ENCODE measurements at places on chromosomes 7 and 10. TPM values are rescaled to one million over a fixed set of nuclear protein-coding genes. Genes with fewer than 3 reads are reported as not detected.

GRCh38 chr7:103851357-103851756 lies 138.1 kb downstream of the RELN start:
- no peak for DNase-seq

DNA sequence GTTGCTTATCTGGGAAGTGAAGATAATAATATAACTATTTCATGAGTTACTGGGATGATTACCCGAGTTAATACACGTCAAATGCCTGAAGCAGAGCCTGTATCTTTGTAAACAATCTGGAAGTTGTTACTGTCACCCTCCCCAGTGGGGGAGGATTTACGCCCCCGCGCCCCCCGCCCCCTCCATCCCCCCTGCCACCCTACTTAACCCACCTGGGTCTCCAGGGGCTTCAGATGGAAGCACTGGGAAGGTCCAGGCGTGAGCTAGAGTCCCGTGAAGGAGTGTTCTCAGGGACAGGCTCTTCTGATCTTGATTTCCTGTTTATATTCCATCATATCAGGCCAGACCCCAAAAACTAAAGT lies 691 bp upstream of the PPA1 start:
- no peak for DNase-seq

- DNase-seq, result peak; percentile 95
Observed at GRCh38 chr7:39621261-39621660, 2.1 kb upstream of the RALA start.

DNA sequence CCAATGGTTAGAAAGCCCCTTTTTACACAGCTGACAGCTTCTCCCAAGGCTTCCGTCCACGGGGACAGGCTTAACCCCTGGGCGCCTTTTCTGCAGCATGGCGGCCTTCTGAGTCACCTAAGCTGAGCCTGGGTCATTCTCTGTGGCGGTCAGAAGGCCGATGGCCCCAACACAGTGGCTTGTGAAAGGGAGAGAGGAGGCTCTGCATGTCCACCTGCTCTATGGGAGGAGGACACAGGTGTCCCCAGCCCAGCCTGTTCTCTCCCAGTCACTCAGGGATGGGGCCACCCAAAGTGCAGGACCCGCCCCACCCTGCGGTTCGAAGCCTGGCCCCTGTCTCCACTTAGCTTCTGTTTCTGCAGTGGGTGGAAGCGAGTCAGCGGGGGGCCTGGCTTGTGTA lies 20.4 kb upstream of the TTYH3 start:
- DNase-seq, result no peak

DNA sequence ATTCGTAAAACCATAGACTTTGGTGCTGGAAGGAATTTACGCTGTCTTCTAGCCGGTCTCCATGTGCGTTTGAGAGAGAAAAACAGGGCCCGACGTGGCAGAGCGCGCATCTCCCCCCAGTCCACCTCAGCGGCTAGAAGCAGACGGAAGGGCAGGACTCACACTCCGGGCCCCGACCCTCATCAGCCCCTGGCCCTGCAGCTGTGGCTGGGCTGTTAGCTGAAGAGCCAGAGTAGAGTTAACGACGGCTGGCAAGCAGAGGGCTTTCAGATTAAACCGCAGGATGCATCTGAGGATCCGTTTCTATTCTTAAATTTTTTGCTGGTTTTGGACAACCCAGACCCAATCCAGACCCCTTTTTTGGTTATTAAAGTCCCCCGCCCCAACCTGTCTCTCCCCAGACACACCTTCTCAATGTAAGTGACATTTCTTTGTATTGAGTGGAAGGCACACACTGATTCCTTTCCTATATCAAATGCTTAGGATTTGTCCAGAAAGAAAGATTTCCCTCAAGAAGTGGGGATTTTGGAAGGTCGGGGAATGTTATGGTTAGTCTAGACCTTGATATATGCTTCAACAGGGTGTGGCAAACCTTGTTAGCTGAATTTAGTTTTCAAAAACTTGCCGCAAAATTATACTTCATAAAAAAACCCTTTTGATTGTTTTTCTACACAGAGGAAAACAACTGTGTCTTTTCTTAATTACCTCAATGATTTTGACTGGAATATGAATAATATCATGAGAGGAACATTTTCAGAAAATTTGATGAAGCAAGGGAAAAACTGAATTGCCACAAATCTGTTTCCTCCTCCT lies 1.7 kb upstream of the TBX20 start:
- no peak for DNase-seq

- no peak for DNase-seq
Observed at GRCh38 chr7:75986147-75986781, 8.1 kb downstream of the TMEM120A start.

- peak; percentile 70 for DNase-seq
Observed at GRCh38 chr7:43294080-43294630, 181.7 kb downstream of the HECW1 start.

DNA sequence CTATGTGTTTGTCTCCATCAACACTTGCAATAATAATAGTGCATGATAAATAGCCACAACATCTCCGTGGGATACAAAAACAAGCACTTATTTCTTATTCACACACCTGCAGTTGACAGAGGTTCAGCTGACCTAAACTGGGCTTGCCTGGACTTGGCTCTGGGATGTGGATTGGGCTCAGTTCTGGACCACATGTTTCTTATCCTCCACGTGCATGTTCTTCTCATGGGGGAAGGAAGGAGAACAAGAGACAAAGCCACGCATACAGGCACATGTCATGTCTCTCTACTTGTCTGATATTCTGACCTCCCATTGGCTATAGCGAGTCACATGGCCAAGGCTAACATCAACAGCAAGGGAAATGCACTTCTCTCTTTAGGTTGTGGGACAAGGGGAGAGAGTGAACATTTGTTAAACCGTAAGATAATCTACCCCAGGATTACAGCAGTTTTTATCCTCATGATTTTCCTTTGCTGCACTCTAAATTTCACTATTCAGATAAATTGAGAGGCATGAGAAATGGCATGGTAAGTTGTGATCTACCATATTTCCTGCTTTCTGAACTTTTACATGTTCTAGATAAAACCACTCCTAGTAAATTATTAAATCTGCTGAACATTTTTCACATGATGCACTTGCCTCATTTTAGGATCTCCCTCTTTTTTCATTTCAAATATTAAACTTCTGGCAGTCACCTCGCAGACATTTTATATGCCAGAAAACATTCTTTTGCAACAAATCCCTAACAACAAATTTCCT lies 33.7 kb downstream of the CFAP58 start:
- no peak for DNase-seq

- DNase-seq, result no peak
Observed at GRCh38 chr10:132229834-132230556, 43.2 kb downstream of the DPYSL4 start.

DNA sequence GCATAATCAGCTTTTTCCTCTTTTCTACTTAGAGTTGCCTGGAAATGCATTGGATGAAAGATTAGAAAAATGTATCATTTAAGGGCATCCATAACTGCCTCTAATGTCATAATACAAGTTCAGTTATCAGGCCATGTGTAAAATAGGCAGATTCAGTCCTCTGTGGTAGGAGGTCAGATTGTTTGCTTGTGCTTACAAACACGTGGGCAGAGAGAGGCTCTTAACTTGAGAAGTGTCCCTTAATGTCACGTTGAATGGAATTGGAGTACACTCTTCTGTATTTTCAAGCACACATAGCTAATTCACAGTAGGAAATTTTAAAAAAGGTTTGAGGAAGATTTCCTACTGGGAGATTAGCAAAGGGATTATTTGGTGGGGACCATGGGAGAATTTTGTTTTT lies 359.8 kb upstream of the MTPN start:
- DNase-seq, result no peak

GRCh38 chr10:131556061-131556896 lies 244.8 kb upstream of the TCERG1L start:
- DNase-seq, result no peak

- no peak for DNase-seq
Observed at GRCh38 chr10:90197766-90198165, 496.4 kb downstream of the KIF20B start.

DNA sequence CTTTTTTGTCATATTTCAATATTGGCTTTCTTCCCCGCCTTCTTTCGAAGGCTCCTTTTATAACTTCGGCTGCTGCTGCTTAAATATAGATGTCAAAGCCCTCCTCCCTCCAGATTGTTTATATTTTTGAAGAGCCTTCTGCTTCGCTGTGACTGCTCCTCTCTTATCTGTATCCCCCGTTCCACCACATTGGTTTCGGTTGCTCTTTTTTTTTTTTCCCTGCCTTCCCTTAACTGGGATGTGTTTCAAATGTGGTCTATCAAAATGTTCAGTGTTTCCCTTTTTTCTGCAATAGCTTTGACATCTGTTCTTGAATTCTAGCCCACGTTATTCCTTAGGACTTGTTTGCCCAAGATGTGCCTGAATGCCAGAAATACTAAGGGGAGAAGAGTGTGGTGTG lies 96.4 kb downstream of the CUX1 start:
- DNase-seq, result no peak

DNA sequence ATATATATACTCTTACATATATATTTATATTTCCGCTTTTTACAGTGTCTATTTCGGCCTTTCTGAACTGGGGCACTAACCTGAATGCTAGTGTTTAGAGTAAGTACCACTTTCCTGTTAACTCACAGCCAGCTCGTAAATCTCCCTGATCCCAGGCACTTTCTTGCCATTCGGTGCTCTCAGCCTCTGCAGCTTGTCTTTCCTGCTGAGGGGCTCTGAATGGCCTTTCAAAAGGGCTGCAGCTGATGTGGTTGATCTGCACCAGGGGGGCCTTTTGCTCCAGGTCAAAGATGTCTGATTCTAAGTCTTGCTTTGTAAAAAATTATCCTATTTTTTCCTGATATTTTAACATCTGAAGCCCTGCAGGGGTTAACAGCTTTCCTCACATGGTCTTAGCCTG lies 25.5 kb upstream of the HPS1 start:
- no peak for DNase-seq

DNA sequence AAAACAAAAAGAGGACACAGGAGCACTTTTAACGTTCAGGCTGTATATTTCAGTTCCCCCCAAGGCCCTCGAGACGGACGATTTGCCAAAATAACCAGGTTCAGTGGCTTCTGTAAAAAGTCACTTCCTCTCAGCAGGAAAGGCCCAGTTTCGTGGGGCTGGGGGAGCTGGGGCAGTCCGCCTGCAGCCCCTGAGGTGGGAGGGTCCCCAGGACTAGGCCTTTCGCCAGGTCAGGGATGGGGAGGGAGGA lies 28.8 kb downstream of the WDR86 start:
- DNase-seq, result no peak

DNA sequence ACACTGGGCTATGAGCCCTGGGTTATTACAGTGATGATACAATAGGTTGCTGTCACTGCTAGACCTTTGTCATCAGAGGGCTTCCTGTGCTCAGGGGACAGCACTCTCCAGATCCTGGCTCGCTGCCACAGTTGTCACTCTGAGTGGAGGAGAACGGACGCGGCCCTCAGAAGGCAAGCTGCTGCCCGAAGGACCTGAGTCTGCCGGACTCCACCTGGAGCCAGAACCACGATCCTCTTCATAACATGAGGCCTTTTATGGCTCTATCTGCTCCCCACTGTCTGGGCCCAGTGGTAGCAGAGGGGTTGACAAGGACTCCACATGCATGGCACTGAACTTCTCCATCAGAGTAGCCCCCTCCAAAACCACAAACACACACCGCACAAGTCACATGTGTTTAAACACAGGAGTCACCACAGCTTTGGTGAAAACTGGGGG lies 94.7 kb upstream of the EFCAB10 start:
- no peak for DNase-seq

- DNase-seq, result no peak
Observed at GRCh38 chr10:11106621-11107374, 89.1 kb downstream of the CELF2 start.

DNA sequence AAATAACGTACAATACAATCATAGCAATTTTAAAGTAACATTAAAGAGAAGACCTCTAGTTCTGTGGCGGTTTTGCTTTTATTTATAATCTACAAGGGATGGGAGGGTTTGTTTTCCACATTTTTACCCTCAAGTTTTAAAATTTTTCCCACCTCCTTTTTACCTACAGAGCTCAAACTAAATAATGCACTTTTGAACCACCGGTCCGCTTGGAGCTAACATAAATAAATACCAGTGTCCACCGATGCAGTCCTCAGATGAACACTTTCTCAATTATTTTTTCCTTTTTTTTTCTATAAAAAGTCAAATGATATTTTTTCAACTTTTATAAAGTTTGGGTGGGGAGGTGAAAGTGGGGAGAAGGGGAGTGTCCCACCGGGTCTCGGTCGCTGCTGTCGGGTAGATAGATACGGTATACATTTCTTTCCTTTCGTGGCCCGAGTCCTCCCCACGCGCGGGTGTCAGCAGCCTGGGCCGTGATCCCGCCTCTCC lies 3.3 kb downstream of the ZNF503 start:
- DNase-seq, result no peak

DNA sequence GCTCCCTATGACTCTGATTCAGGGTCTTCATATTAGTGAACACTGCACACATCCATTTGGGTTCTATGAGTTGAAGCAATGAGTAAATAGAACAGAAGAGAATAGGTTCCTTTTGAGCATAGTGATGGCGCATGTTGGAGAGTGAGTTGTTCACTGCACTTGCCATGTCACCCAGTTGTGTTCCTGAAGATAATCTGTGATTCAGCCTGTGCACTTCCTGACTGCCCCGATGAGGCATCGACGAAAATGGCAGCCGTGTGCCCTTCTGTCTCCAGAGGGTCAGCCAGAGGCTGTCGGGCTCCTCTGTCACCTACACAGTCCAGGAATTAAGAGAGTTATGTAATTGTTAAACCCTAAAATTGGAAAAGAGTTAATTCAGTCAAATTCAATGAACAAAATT lies 94.7 kb downstream of the GALNT11 start:
- DNase-seq, result no peak

DNA sequence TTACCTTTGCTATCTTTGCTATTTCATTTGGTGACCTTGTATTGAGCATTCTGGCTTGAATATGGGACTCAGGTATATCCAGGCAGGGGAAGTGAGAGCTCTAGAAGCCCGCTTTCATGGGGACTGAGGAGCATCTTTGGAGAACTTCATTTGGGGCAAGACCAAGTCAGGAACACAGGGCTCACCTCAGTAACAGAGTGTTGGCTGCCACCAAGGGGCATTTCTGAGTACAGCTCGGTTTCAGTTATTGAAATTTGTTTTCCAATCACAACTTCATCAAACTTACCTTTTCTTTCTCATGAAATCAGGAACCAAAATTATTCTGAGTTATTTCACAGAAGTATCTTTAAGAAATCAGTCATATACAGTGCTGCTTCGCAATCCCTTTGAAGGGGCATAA lies 337.2 kb downstream of the C7orf25 start:
- no peak for DNase-seq

The OR13A1 gene
- not detected for total RNA-seq

The ENTPD7 gene
- 19.0 TPM for total RNA-seq

The INSYN2A gene
- total RNA-seq, result 0.16 TPM

The ADCY1 gene
- not detected for total RNA-seq

The STN1 gene
- total RNA-seq, result 12.2 TPM

The NUTM2E gene
- total RNA-seq, result not detected

The CNNM1 gene
- 5.1 TPM for total RNA-seq

The NXPH1 gene
- total RNA-seq, result not detected

The UCN3 gene
- not detected for total RNA-seq

Measured in HFFc6 (cell line).